ENCODE measurements at places on chromosomes 5 and 9.
A peak's percentile ranks its signal among the peaks of the same experiment; 100 is the strongest.

DNA sequence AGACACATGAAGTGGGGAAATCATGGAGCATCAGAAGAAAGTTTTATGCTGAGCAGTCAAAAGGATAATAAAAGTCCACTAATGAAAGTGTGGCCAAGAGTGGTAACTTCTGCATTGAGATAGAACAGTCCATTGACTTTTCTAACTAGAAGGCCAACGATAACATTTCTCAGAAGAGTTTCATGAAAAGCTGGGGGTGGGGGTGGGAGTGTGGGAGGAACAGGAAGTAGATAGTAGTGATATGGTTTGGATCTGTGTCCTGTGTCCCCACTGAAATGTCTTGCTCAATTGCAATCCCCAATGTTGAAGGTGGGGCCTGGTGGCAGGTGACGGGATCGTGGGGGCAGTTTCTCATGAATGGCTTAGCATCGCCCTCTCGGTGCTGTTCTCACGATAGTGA lies 36.2 kb upstream of the SNAPC3 start:
- DNase-seq: no peak

- DNase-seq: no peak
Measured at GRCh38 chr5:150139334-150139733, 16.3 kb downstream of the PDGFRB start.

DNA sequence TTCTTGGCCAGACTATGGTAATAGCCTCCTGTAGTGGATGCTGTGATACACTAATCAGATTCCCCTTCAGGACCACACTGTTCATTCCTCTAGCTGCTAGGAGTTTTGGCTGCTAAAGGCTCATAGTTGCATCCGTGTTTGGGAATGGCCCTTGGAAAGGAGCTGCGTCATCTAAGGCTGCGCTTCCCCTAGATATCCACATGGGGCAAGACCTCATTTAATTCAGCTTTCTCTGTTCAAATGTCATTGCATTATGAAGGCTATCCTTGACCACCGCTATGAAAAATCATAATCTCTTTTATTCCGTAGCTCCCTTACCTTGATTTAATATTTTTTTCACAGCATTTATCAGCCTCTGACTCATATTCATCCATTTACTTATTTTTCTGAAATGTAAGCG lies 258.3 kb upstream of the NR4A3 start:
- no peak for DNase-seq

DNA sequence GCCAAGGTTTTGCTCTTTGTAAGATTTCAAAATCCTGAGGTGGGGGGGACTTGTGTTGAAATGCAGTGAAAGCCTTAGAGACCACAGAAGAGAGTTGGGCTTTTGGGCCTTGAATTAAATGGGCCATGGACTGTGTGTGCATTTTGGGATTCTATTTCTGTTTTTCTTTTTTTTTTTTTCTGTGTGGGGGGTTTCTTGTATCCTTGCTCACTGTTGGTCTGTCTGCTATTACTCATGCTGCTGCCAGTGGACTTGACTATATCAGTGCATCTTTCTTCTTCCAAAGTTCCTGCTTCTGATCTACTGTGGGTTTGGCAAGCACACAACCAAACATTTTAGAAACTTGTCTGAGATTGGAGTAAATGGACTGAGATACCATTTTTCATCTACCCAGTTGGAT lies 344.9 kb downstream of the ARL15 start:
- DNase-seq: no peak

- no peak for DNase-seq
Measured at GRCh38 chr5:141330299-141331080, at the start of gene PCDHGA1. PCDHGA1 (plus strand) TSS chr5:141330514.

- no peak for DNase-seq
Measured at GRCh38 chr9:120982836-120983235, 56.2 kb upstream of the TRAF1 start.

GRCh38 chr5:159779481-159779880 lies 136.8 kb upstream of the ADRA1B start:
- DNase-seq: no peak

DNA sequence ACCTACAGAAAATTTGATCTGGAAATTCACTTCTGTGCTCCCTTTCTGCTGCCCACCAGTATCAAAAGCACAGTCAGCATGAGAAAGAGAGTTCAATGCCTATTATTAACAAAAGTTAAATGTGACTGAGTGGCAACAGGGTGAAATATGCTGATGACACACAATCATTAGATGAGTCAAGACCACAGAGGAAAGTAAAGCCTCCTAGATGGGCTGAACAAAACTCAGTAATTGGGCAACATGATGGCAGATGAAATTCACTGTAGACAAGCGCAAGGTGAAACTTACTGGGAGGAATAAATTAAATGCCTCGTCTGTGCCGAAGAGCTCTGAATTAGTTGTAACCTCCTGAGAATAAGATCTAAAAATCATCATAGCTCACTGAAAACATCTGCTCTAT lies 752.8 kb downstream of the IRX1 start:
- no peak for DNase-seq

- DNase-seq: no peak
Measured at GRCh38 chr9:79610019-79610631, 38.4 kb downstream of the TLE4 start.

GRCh38 chr9:32725066-32725860 lies 58.1 kb upstream of the TMEM215 start:
- DNase-seq: no peak

GRCh38 chr5:72692651-72693442 lies 123.6 kb upstream of the TNPO1 start:
- DNase-seq: no peak

DNA sequence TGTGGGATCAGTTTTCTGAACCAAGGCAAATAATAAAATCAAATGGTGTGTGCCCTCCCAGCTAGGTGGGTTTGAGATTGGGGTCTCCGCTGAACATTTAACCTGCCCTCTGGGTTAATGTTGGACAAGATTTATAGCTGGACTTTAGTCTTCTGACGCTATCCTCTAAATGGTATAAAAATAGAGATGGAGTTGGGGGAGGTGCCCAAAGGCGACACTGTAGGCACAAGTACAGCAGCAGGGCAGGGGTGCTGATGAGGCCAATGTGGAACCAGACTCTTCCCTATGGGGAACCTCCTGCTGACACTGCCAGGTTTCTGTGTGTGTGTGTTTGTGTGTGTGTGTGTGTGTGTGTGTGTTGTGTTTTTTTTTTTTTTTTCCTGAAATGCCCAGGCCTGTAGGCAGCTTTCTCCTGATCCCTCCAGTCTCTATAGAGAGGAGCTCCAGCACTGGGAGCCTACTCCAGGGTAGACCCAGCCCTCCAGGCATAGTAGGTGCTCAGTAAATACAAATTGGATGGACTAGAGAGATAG lies 37.9 kb downstream of the PCDH1 start:
- no peak for DNase-seq

DNA sequence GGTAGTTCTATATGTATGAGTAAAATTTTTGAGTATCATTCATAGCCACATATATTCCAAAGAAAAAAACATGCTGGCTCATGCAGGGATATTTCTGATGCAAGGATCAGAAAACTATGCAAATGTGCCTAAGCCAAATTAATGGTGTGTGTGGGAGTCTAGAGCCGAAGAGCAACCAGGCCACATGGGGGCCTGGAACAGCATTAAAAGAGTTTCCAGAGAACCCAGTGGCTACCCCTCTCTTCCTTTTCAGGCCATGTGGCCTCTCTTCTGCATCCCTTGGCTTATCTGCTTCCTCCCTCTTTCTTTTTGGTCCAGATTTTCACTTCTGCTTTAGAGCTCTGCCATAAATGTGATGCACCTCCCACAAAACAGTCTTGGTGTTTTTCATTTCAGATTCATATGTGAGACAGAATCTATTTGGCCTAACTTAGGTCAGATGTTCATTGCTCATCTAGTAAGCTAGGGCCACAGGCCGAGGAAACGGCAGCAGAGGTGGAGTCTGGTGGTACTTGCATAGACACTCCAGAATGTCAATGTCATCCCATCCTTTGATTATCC lies 300.0 kb downstream of the SH3GL2 start:
- no peak for DNase-seq

GRCh38 chr5:100787648-100788047 lies 115.4 kb downstream of the ST8SIA4 start:
- no peak for DNase-seq

DNA sequence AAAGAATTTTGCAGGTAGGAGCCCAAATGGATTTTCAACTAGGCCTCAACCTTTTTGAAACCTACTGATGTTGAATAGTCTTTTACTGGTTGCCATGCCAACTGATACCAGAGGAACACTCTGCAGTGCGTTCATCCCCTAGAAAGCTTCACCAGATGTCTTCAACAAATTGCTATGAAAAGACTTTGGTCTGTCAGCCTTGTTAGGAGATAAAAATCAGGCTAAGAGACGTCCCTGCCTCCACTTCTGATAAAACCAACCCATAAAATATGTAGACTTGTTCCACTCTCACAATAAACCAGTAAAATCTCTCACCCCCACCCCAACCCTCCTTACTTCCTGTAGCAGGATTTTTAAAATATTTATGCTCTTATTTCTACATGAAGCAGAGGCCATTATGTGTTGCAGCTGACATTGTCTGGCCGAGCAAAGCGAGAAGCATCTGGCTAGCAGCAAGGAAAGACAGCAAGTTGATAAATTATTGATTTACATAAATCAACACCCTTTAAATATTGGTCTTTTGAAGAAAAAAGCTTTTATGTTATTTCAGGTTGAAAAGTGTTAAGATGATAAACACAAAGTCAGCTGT lies 428.7 kb downstream of the ISL1 start:
- DNase-seq: no peak

DNA sequence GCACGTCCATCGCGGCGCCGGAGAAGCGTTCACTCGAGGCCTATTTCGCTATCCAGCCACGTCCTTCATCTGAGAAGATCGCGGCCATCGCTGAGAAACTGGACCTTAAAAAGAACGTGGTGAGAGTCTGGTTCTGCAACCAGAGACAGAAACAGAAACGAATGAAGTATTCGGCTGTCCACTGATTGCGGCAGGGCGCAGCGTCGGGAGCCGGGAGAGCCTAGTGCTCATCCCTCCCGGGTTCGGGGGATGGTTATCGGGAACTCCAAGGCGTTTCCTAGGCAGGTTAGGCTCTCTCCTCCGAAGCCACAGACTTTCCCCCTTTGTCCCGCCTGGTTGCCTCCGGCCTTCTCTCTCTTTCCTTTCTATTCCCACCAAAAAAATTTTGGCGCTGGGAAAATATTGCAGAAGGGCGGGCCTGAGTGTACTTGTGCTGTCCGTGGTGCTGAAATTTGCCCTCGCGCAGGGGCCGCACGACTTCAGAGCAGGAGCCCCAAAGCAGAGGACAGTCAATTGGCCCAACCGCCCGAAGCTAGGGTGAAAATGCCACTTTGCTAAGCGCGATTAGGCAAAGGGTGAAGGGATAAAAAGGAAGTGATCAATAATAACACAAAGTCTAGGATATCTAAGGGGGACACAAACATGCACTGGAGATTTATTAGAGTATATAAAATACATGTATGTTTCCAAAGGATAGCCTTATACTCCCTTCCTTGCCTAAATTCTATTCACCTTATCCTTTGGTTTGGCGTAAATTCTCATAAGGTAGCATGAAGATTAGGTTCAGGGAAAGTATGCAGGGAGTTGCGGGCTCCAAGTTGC lies 1.8 kb downstream of the POU4F3 start:
- DNase-seq: peak; percentile 32

- DNase-seq: no peak
Measured at GRCh38 chr5:169460123-169460522, 123.5 kb upstream of the SPDL1 start.

DNA sequence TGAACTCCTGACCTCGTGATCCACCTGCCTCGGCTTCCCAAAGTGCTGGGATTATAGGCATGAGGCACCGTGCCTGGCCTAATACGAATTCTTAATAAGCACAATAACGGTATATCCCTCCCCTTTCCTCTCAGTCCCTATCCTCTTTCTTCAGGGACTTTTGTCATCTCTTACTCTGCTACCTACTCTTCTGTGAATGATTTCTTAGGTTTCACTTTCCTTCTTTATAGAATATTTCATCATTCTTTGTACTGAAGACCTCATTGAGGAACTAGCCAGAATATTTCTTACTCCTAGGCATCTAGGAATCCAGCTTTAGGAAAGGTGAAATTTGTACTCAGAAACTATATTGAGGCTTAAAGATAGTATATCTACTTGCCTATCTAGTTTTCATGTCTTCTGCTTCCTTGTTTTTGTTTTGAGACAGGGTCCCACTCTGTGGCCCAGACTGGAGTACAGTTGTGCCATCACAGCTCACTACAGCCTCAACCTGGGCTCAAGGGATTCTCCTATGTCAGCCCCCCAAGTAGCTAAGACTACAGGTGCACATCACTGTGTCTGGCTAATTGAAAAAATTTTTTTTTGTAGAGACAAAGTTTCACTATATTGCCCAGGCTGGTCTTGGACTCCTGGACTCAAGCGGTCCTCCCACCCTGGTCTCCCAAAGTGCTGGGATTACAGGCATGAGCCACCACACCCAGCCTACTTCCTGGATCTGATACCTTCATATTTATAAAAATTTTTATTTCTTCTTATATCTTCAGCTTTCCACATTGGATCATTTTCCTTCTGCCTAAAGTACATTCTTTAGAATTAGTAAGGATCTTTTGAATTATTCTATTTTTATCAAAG lies 69.7 kb downstream of the GPBP1 start:
- DNase-seq: no peak

- DNase-seq: no peak
Measured at GRCh38 chr5:176726746-176727527, 79.7 kb downstream of the TSPAN17 start.

DNA sequence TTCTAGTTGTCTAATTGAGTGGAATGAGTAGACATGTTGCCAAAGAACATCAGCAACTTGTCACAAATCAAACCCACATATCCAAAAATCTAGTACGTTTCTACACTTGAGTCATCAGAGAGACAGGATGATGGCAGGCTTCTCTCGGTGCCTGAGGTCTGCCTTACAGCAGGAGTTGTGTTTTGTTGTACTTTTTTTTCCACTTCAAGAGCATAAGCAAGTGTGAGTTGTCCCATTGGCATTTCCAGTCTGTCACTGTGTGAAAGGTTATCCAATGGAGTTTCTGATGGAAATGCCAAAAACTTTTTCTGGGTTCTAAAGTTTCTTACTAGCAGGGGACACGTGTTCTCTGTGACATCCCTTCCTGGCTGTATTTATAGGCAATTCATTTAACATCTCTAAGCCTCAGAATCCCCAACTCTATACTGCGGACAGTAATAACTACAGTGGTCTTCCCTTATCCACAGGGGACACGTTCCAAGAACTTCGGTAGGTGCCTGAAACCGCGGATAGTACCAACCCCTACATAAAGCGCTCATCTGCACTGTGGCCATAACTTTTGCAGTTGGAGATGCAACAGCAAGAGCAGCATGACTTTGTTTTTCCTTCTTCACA lies 246.5 kb downstream of the SYK start:
- DNase-seq: no peak

- no peak for DNase-seq
Measured at GRCh38 chr5:32908641-32909040, 197.5 kb downstream of the NPR3 start.

DNA sequence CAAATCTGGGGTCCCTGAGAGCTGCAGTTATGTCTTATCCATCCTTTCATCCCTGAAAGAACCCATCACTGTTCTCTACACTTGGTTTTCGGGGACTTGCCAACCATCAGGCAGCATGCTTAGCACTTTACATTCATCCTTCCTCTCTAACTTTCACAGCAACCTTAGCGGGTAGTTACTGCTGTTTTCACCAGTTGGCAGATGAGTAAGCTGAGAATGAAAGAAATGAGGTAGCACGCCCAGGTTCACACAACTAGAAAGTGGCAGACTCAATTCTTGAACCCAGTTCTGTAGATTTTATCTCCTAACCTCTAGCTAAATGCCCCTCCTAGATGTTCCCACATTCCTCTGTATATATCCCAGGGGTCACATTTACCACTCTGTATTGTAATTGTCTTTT lies 342.0 kb upstream of the WWC1 start:
- DNase-seq: no peak

Measured in urinary bladder (tissue), 4 donors.